GM23338 (cell line): ENCODE measurements at places on chromosomes 2 and 18. TPM values are rescaled to one million over a fixed set of nuclear protein-coding genes. Genes with fewer than 3 reads are reported as not detected.

DNA sequence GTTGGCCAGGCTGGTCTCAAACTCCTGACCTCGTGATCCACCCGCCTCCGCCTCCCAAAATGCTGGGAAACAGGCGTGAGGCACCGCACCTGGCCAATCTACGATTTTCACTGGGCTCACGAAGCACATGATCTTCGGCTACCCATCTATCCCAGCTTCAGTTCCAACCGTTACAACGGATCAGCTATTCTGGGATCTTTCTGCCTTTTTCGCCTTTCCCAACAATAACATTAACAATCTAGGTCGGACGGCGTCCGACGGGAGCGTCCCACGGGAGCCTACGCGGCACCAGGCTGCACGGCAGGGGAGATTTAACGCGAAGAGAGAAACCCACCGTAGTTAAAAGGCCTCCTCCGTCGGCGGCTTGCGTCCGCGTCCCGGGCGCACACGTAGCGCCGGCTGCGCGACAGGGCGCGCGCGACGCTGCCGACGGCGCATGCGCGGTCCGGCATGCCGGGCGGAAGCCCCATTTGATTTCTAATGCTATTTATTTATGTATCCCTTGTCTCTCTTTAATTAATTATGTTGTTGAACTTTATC, at the start of gene MSL3B:
Gene MSL3B (minus strand): TSS at position 394 of the 540 bp plus-strand sequence.
- peak; percentile 74 for DNase-seq

DNA sequence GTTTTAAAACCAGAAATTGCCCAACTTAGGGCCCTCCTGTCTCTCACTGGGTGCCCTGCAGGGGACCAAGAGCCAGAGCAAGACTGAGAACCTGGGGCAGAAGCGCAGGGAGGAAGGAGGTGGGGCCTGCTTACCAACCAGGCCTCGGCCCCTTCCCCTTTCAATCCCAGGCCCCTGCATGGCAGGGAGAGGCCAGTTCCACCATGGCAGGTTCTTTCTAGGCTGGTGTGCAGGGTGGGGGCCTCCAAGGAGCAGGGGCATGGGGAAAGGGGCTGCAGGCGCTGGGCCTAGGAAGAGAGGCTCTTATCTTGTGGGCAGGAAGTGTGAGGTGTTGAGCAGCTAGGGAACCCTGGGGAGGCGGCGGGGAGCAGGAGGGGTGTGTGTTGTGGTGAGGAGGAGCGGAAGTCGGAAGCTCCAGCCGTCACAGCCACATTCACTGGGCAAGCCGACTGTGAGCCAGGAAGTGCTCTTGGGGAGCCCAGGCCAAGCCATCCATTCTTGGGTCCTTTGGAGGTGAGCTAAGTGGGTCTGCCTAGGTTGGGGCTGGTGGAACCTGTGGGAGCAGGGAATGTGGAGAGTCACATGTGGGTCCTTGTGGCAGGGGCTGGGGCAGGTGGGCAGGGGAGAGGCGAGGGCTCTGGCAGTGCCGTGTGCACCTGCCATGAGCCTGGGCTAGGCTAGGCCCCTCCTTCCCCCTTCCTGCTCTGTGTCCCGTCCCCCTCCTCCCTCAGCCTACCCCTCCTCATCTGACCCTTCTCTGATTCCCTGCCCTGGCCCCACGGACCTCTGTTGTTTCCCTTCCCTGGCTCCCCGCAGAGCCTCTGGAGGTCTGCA, at the start of gene PSD4:
Gene PSD4 (plus strand): TSS at position 430 of the 834 bp plus-strand sequence. CDS start 8,486 bp downstream, outside the sequence.
- no peak for DNase-seq

The ZC3H6 gene
- total RNA-seq: 6.3 and 8.0 TPM in 2 replicates

The RAMP1 gene
- 2.7 and 3.3 TPM in 2 replicates for total RNA-seq
